ENCODE measurements at places on chromosomes 3 and 15.

- no peak for DNase-seq
Measured at GRCh38 chr15:46460431-46461094, 825.7 kb downstream of the SQOR start.

DNA sequence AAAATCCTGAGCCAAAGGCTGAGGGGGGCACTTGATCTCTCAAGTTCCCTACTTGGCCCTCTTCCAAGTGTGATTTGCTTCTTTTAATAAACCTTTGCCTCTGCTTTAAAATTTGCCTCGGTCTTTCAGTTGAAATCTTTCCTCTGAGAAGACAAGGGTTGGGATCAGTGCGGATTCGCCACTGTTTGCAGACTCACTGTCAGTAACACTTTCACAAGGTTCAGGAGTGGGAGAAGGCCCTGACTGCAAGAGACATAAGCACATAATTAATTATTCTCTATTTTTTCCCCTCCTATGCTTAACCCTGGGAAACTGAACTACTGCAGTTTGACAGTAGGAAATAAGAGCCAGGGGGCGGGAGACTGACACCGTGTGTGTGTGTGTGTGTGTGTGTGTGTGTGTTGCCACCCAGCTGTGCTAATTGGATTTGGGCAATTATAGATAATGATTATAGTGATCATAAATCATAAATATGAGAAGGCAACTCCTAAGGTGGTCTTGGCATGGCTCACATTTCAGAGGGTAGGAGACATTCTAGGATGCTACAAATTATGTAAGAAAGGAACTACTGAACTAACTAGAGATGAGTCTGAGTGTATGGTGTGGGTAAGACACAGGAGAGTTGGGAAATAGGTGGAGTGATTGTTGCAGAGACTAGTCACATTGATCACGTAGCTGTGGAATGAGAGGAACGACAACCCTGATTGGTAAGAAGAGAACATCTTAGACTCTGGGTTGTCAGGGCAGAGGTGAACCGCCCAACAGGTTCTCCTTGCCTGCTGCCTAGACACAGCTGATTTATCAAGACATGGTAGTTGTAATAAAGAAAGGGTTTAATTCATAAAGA is 5.5 kb upstream of the ZNF662 start:
- DNase-seq: no peak

DNA sequence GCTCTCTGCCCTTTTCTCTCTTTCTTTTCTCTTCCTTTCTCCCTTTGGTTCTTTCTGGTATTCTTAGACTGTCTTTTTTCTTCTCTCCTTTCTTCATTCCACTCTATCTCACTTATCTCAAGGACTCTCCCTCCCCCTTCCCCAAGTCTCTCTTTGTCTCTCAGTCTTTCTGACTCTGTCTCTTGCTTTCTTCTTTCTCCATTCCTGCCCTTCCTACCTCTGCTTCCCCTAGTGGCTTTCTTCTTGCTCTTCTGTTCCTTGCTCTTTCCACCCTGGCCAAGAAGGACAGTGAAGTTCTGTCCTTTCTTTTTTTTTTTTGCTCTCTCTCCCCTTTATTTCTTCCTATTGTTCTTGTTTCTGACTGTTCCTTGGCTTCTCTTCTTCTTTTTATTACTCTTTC is 22.3 kb upstream of the RPL39L start:
- DNase-seq: no peak

DNA sequence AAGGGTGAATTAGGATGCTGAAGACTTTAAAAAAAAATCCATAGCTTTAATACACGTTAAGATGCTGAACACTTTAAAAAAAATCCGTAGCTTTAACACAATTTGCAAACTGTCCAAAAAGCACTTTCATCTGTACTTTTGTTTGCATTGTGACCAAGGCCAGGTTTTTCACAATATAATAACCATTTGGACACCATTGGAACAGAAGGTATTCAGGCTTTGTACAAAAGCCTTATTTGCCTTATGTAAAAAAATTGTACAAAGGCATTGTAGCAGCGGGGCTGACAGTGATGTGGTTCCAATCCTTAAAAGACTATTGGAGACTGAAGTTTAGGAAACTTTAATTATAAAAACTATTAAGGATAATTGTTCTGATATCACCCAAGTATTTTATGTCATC is 15.2 kb upstream of the ICE2 start:
- no peak for DNase-seq

- no peak for DNase-seq
Measured at GRCh38 chr15:33029109-33029652, 165.3 kb downstream of the FMN1 start.

DNA sequence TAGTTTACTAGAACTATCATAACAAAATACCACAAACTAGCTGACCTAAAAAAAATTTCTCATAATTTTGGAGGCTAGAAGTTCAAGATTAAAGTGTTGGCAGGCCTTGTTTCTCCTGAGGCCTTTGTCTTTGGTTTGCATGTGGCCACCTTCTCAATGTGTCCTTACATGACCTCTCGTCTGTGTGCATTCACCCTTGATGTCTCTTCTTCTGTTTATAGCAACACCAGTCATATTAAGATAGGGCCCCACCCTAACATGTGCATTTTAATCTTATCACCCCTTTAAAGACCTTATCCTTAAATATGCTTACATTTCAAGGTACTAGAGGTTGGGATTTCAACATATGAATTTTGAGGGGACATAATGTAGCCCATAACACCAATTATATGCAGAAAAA is 177.0 kb downstream of the ZBBX start:
- no peak for DNase-seq

DNA sequence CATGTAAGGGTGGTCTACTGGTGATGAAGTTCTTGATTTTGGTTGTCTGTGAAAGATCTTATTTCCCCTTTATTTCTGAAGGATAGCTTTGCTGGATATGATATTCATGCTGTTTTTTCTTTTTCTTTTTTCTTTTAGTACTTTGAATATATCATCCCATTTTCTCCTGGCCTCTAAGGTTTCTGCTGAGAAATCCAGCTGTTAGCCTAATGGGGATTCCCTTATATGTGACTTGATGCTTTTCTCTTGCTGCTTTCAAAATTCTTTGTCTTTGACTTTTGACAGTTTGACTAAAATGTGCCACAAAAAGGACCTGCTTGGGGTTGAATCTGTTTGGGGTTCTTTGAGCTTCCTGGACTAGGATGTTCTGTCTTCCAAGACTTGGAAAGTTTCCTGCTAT is 62.6 kb downstream of the AP4E1 start:
- DNase-seq: no peak

All from HCEC 1CT (cell line).